Dermis blood vessel endothelial cell (primary cell): ENCODE measurements at places on chromosomes 6 and 20.
A peak's percentile ranks its signal among the peaks of the same experiment; 100 is the strongest.

DNA sequence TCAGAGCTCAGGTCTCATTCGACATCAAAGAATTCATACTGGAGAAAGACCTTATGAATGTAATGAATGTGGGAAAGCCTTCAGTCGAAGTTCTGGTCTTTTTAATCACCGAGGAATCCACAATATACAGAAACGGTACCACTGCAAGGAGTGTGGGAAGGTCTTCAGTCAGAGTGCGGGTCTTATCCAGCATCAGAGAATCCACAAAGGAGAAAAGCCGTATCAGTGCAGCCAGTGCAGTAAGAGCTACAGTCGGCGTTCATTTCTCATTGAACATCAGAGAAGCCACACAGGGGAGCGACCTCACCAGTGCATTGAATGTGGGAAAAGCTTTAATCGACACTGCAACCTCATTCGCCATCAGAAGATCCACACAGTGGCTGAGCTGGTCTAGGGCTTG, 7.7 kb downstream of the ZSCAN9 start:
- no peak for DNase-seq

DNA sequence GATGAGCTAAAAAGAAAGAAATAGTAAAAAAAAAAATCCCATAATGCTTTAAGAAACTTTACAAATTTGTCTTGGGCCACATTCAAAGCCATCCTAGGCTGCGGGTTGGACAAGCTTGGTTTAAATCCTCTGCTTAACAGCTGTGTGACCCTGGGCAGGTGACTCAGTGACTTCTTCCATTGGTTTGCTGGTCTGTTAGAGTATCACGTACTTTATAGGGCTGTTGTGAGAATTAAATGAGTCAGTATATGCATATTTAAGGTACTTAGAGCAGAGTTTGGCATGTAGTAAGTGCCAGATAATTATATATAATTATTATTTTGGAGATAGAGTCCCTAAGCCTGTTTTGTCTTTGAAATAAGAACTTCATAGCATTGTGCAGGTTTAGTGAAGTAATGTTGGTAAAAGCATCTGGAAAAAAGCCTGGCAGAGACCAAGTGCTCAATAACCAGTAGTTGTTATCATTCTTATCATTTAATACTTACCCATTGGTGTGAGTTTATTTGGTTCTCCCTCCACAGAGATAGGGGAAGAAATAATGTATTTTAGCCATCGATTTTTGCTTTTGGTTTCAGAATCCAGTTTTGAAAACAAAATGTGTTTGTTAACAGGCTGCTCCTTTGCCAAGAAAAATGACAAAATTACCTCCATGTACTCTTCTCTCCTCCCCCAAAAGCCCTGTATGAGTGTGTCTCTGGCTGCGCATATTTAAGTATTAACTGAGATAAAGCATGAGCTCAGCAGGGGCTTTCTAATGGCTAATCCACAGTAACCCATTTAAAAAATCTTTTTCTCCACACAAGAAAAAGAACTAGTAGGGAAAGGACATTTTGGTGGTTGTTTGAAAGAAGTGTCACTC, 67.2 kb downstream of the FOXO3 start:
- no peak for DNase-seq

DNA sequence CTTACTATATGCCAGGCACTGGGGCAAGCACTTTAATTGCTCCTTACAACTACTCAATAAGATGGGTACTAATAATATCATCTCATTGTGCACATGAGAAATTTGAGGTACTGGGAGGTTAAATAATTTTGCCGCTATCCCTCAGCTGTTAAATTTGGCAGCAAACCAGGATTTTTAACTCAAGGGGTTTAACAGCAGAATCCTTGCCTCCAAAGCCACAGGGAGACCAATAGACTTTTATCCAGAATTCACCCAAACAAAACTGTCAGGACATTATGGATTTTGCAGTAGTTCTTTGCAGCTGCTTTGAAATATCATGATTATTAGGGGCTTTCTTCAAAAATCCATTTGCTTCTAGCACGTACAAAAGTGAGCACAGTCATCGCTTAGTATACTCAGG, 136.2 kb downstream of the RPS12 start:
- no peak for DNase-seq

DNA sequence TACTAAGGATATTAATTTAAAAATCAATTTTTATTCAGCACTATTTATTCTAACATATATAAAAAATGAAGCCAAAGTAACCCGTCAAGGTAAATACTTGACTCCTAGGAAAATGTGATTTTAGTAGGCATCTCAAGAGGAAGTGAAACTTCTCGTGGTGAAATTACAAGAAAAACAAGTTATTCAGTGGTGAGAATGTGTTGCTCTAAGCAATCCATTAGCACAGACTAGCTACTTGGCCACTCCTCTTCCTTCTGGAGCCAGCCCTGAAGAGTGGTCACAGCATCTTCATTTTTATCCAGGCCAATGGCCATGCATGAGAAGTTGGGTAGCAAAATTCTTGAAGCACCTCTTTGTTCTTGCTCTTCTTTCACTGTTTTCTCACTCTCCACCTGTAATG, 40.4 kb upstream of the GFRAL start:
- DNase-seq = no peak

GRCh38 chr6:69775585-69775849, 21.3 kb downstream of the LMBRD1 start:
- no peak for DNase-seq

- no peak for DNase-seq
Observed at GRCh38 chr6:36224918-36225461, 28.4 kb downstream of the BRPF3 start.

DNA sequence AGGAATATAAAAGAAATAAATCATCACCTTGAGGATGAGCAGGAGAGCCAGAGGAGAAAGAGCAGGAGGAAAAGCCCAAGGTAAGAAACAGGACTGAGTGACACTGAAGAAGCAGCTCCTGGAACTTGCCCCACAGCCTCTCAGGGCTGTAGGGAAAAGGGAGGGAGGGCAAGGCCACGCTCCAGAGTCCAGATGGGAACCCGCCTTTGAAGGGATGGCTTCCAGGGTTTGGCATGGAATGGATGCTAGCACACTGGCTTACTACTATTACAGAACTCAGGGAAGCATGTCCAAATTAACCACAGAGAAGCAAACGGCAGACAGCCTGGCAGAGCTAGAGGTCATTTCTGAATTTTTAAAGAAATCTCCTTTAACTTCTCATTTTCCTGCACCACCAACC, 26.8 kb downstream of the RALGAPA2 start:
- no peak for DNase-seq

DNA sequence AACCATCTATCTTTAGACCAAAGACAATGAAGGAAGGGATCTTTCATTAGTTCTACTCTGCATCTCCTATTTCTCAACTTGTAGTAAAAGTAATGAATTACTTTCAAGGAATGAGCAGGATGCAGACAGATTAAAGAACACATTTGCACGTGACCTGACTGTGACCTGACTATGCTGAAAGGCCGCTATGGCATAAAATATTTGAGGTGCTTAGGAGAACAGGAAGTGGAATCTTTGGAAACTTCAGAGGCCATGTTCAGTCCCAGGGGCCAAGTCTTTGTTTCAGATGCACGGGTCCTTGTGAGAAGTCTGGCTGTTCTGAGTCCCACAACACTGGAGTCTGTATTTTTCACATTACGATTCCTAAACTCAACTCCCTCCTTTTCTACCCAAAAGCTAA, 41.0 kb downstream of the NINL start:
- DNase-seq = no peak

- no peak for DNase-seq
Observed at GRCh38 chr6:37513576-37513975, 13.9 kb upstream of the CCDC167 start.

DNA sequence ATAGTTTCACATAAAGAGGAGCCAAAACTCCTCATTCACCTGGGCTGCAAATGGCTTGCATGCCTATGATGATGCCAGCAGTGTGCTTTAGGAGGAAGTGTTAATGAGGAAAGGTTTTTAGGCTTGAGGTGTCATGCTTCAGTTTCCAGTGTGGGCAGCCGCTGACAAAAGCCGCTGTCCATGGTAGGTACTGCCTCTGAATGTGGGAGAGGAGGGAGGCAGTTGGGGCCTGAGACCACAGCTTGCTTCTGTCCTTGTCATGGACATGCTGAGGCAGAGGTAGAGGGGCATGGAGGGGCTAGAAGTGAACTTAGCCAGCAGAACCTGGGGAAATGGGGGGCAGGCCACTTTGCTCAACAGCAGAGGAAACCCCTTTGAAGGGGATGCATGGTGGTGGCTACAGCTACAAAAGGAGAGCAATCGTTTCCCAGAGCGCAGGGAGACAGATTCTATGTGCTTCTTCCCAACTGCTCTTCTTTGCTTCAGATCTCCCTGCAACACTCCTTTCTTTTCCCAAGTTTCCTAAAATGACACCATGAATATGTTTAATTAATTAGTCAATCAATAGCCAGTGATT, 372.1 kb upstream of the CNR1 start:
- peak; percentile 32 for DNase-seq

GRCh38 chr6:142940487-142940886, 4.5 kb downstream of the HIVEP2 start:
- DNase-seq = peak; percentile 65

DNA sequence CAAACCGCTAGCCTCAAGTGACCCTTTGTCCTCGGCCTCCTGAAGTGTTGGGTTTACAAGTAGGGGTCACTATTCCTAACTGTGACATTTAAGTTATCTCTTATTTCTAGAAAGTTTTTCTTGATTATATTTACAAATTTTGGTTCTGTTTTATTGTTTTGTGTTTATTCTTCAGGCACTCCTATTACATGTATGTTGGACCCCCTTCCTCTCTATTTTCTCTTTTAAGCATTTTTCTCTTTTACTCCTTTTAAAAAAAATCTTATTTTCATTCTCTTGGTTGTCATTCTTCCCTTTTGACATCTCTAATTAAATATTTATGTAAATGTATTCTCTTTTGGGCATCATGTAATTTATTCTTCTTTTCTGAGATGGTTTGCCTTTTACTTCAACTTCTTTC, 50.4 kb upstream of the MAP3K7 start:
- no peak for DNase-seq

DNA sequence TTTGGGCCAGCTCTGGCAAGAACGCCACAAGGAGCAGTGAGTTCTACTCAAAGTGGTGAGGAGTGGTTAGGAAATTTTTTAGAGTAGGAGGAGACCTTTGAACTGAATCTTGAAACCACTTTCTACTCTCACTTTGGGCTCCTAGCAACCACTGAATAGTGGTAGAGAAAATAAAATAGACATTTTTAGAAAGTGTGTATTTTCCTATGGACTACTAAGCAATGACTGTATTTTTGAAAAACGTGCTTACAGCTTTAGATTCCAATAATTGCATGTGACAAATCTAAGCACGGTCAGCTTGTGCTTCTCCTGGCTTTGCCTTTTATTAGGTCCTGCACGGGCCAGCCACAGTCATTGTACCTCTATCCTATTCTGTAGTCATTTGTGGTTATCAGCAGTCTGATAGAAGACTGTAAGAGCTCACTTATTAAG, 8.7 kb upstream of the IFNGR1 start:
- no peak for DNase-seq

DNA sequence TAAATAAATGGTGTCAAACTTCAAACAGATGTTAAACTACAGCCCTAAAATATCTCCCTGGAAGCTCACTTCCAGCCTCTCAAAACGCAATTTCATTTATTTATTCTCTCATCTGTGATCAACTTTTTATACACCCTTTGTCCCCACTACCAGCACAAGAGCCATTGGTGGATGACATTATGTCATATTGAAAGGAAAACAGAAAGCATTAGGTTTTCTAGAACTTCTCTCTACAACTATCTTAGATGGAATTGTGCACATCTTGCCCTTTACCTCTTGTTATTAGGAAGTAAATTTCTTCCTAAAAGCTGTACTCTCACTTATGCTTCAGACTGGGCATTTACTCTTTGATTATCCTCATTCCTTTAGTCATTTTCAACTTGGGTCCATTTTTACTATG, 771.2 kb upstream of the GJE1 start:
- no peak for DNase-seq

DNA sequence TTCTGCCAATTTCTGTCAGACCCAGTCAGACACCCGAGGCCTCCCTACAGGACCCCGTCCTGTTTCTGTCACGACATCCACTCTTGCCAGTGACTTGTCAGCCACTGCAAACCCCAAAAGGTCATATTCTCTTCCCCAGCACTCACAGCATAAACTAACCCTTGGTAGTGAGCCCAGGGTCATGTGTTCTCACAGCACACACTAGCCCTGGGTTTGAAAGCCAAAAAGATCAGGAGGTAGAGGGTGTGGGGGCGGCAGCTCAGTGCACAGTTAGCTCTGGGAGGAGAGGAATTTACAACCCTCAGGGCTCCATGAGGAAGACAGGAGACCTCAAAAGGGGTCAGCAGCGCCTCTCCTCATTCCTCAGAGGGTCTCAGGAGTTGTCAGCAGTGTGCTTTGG, 9.9 kb upstream of the SNX9 start:
- no peak for DNase-seq

DNA sequence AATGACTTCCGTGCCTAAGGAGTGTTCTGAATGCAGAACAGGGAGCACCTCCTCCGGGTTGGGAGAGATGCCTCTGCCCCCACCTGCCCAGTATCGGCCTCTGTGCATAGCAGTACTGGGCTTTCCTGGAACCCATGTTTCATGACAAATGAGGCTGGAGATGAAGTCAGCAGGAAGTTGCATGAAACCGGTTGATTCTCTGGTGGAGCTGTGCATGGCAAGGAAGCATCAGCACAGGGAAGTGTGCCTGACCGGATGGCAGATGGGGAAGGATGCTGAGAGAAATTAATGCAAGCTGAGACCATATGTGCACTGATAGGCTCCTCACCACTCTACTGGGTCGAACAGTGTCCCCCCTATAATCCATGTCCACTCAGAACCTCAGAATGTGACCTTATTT, 155.5 kb downstream of the CDH26 start:
- no peak for DNase-seq

GRCh38 chr6:18507018-18507415, 119.9 kb downstream of the RNF144B start:
- DNase-seq = no peak

DNA sequence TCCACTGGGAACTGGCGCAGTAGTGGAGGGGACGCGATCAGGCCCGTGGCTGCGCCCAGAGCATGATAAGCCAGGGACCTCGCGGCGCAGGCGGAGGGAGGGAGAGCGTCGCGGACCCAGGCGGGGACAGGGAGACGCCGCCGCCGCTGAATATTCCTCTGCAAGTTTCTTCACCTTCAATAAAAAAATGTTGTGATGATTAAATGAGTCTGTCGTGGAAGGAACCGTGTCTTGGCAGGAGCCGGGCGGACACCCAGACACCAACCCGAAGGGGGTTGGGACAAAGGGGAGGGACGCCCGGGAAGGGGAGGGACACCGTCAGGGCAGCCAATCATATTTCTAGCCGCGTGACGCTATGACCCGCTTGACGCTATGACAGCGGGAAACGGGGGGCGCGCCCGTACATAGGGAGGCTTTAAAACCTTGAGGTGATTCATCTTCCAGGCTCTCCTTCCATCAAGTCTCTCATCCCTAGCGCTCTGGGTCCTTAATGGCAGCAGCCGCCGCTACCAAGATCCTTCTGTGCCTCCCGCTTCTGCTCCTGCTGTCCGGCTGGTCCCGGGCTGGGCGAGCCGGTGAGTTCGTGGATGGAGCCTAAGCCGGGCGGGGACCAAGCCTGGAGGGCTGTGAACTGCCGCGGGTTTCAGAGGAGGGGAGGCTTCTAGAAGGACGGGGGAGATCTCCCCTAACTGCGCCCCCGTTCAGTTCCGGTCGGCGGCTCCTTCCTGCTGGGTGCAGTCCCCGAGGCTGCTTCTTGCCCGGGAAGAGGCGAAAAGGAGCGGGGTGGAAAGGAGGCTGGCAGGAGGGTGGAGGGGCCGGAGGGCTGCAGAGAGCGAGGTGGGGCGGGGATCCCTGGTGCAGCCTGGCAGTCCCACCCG, at the start of gene ULBP2:
Gene ULBP2, plus strand, starts transcription at position 432 of the 878 bp plus-strand sequence. Its CDS starts 59 bp downstream, at position 491.
- peak; percentile 98 for DNase-seq
